ENCODE measurements at places on chromosomes 13 and 19. TPM values are rescaled to one million over a fixed set of nuclear protein-coding genes. Genes with fewer than 3 reads are reported as not detected.

Gene LRRC25
- total RNA-seq: 2.0 TPM

Gene LILRA1
- total RNA-seq: 0.22 TPM

Gene KIR3DL1
- total RNA-seq: 0.22 TPM

Gene CEACAM7
- 3.4 TPM for total RNA-seq

Gene LILRB4
- total RNA-seq: 0.71 TPM

Gene SUGP1
- 36.1 TPM for total RNA-seq

Gene ZNF382
- 74.7 TPM for total RNA-seq
